ENCODE measurements at places on chromosomes 16 and 17.
A peak's percentile ranks its signal among the peaks of the same experiment; 100 is the strongest.

- DNase-seq = no peak
Observed at GRCh38 chr17:68584581-68585303, 16.4 kb downstream of the FAM20A start.

- no peak for DNase-seq
Observed at GRCh38 chr16:88331989-88332920, 50.5 kb upstream of the ZNF469 start.

DNA sequence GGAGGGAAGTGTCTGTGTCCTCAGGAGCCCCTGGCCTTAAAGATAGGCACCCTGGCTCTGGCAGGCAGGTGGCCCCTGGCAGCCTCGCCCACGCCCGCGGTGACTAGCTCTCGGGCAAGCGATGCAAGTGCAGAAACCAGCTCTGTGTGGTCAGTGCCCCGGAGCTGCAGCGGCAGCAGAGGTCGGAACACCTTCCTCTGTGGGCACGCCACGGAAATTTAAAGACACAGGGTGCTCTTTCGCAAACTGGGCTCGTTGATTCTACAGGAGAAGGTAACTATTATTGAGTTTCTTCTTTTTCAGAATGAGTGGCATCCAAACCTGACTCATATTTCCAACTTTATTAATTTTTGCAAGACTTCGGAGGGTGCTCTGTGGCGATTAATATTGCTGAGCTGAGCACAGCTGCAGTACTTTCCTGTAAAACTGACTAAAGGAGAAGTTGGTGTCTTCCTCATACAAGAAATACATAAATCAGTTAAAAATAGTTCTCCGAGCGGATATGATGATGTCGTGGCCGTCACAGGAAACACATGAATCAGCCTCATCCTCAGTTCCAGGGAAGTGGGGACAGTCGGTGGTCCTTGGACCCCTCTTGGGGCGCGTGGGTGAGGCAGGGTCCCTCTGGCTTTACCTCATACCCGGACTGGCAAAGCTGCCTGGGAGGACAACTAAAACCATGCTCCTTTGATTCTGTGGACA lies 120.2 kb downstream of the METRNL start:
- no peak for DNase-seq

GRCh38 chr16:23907903-23908302 lies 72.1 kb downstream of the PRKCB start:
- DNase-seq = no peak

- no peak for DNase-seq
Observed at GRCh38 chr16:49876716-49877129, 20.8 kb upstream of the ZNF423 start.

- DNase-seq = peak; percentile 58
Observed at GRCh38 chr17:75877752-75878173, 618 bp downstream of the TRIM47 start.

DNA sequence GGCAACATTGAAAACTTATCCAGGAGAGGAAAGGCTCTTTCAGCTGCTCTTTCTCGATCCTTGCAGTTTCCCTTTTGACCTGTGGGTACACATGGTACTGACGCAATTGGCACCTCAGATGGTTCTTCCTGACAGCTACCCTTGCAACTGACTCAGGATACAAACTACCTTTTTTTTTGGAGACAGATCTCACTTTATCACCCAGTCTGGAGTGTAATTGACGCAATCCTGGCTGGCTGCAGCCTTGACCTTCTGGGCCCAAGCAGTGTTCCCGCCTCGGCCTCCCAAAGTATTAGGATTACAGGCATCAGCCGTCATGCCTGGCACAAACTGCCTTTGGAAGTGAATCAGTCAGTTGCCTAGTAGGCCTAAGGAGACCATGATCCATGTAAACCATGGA lies 607.2 kb downstream of the WWOX start:
- no peak for DNase-seq

DNA sequence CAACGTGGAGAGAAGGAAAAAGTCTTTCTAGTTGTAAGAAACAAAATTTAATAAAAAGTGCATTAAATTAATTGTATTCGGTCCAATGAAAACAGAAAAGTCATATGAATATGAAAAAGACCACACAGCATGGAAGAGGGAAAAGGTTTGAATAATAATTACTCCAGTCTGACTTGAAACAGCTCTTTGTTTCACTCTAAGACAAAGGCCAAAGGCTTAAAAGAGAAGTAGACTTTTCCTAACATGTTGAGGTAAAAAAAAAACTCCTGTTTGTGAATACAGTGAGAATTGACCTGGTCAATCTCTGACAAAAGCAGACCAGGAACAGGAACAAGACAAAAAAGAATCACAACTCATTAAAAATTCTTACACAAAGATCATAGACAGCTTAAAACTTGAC lies 429.8 kb downstream of the TOX3 start:
- DNase-seq = no peak

DNA sequence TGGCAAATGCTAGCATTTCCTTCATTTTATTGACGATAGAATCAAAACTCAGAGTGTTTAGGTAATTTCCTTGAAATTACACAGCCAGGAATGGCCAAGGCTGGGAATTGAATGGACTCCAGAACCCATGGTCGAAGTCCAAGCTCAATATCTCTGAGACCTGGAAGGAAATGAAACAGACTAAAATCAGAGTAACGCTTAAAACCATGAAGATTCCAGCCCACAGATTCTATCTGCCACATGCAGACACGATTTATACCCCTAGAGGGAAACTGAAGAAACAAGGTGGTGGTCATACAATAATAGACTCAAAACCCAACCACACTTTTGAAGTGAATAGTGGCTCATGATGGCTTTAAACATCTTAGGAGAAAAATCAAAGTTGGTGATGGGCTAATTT lies 95.6 kb downstream of the PRKCA start:
- no peak for DNase-seq

- DNase-seq = no peak
Observed at GRCh38 chr17:526425-526824, 173.8 kb upstream of the RPH3AL start.

GRCh38 chr17:48588528-48588927 lies 1.5 kb downstream of the HOXB3 start:
- DNase-seq = no peak

- no peak for DNase-seq
Observed at GRCh38 chr16:22623351-22623781, 112.7 kb downstream of the NPIPB5 start.

GRCh38 chr17:49928126-49928800 lies 40.7 kb upstream of the DLX4 start:
- no peak for DNase-seq

DNA sequence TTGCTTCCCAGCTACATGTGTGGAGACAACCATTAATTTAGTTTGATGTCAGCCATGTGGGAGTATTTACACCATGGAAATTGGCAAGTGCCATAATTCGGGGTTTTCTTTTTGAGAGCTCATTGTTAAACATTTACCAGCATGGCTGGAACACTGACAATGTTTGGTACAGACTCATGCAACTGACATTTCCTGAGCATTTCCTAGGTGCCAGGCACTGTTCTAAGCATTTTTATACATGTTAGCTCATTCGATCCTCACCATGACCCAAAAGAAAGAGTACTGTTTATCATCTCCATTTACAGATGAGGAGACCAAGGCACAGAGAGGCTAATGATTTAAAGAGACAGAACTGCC lies 86.9 kb downstream of the FOXL1 start:
- no peak for DNase-seq

DNA sequence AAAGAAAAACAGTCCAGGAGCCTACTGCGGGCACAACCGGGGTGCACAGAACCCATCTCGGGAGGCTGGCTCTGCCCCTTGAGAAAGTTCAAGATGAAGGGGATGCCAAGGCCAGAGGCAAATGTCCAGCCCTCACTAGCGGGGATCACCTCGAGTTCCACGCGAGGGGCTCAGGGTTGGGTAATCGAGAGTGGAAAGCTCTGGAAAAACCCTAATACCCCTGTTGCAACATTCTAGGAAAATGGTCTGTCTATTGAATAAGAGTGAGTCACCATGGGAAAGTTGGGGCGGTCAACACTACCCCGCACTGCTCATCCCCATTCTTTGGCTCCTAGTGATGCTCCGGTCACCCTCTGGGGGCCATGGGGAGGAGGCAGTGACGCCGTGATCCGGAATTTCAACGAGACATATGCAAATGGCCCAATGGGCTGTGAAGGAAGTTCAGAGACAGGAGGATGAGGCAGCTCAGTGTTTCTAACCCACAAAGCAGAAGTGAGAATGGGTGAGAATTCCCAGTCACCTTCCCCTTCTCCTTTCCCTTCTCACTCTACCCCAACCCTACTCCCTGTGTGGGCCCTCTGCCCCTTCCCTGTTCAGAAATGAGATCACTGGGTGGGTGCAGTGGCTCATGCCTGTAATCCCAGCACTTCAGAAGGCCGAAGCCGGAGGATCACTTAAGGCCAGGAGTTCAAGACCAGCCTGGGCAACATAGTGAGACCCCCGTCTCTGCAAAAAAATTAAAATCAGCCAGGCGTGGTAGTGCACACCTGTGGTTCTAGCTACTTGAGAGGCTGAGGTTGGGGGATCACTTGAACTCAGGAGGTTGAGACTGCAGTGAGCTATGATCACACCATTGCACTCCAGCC lies 22.4 kb downstream of the SOCS3 start:
- no peak for DNase-seq

GRCh38 chr17:3613124-3613523 lies 3.9 kb upstream of the TRPV1 start:
- no peak for DNase-seq

- DNase-seq = no peak
Observed at GRCh38 chr16:66036793-66037715, 329.4 kb upstream of the CDH5 start.

GRCh38 chr16:24645739-24646645 lies 83.5 kb upstream of the TNRC6A start:
- no peak for DNase-seq

DNA sequence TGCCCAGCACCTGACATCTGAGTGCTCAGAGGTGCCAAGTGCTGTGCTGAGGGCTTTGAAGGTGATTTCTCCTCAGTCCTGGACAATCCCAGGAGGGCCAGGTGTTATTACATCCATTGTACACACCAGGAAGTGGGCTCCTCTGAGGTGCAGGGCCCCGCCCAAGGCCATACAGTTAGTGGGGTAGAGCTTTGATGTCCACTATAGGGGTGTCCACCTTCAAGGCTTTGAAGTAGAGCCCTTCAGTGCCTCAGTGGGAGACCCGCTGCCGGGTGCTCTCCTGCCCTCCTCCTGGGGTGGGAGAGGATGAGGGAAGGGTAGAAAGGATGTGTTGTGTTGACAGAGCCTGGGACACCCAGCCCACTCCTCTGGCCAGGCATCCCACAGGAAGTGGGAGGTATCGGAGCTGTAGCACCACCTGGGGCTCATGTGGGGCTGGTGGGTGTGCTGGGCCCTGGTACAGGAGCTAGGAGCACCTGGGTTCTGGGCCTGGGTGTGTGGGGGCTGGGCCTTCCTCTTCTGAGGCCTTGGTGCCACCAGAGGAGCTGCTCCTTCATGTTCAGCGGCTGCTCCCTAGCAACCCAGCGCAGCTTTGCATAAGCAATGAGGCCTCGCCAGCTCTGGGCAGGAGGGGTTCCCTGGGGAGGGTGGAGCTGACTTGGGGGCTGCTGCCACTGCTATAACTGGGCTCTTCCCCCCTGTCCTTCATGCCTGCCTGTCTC lies 7.4 kb downstream of the LASP1 start:
- DNase-seq = no peak

DNA sequence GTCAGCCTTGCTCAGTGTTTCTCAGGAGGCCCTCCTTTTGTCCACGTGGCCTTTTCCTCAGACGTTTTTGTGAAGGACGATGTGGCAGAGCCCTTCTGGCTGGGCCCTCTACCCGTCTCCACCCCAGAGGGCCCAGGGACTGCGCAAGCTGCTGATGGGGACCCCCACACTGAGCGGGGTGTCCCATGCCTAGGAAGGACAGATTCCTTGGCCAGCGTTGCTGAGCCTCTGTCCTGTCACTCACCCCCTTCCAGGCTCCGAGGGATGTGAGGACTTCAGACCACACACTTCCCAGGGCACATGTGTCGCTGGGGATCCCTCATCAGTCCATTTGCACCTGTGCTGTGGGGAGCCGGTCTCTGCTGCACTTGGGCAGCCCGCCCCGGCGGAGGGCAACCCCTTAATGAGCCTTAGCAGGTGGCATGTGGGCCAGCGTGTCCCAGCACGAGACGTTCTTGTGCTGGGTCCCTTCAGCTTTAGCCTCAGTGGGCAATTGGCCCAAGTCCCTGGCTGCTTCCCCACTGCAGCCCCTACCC lies 48.3 kb downstream of the NT5M start:
- no peak for DNase-seq

DNA sequence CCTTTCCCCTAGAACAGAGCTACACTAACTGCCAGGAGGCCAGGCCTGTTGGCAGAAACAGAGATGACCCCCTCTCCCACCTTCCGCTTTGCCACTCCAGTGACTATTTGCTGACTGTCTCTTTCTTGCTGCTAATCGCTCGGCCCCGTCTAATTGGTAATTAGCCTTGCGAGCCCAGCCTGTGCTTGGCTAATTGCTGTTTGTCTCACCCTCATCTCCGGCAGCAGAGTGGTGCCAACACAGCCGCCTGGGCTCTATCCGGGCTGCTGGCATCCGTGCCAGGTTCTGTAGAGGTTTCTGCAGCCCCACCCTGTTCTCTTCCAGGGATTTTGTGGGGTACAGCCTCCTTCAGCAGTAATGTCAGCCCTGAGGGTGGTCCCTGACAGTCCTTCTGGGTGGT lies 27.4 kb upstream of the PHB1 start:
- DNase-seq = no peak

GRCh38 chr17:33330877-33331276 lies 37.8 kb upstream of the ASIC2 start:
- no peak for DNase-seq

DNA sequence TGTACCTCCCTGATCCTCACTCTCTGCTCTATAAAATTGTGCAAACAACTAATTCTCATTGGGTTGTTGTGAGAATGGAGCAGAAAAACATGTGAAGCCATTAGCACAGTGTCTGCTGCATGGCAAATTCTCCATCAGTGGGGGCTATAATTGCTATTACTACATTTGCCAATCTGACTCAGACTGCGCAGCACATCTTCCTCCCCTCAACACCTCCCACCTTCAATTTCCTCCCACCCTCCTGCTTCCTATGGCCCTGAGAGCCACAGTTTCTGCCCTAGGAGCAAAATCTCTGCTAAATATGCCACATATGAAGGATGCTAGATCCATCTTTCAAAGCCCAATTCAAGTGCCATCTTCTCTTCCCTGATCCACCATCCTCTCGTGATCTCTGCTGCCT lies 37.0 kb downstream of the ABCC12 start:
- DNase-seq = no peak

DNA sequence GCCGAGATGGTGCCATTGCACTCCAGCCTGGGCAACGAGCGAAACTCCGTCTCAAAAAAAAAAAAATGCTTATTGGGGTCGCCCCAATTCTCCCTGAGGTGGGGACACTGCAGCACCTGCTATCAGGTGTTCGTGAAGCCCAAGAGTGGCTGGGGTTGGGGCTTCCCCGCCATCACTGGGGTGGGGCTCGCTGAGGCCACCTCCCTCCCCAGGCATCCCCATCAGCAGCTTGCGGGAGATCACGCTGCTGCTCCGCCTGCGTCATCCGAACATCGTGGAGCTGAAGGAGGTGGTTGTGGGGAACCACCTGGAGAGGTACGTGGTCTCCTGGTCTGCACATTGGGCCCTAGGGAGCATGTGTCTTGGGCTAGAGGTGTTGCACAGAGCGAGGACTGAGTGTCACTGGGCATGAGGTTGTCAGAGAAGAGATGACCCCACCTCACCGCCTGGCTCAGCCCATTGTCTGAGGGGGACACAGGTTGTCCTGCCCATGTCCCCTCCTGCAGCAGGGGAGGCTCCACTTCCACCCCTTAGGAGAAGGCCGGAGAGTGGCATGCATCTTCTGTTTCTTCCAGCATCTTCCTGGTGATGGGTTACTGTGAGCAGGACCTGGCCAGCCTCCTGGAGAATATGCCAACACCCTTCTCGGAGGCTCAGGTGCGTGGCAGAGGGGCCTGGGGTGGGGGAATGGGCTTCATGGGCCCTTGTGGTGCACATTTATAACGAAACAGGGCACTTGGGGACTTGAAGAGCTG lies 4.9 kb downstream of the CDK10 start:
- no peak for DNase-seq
